ENCODE measurements at places on chromosomes 13 and 19. TPM values are rescaled to one million over a fixed set of nuclear protein-coding genes. Genes with fewer than 3 reads are reported as not detected.
A peak's percentile ranks its signal among the peaks of the same experiment; 100 is the strongest.

Gene RFPL4AL1
- not detected for total RNA-seq

- DNase-seq: no peak
Measured at GRCh38 chr13:92657565-92657964, 569.0 kb upstream of the GPC6 start.

GRCh38 chr19:41933693-41934426, 5.6 kb upstream of the ERFL start:
- DNase-seq: no peak

Gene GGN
- total RNA-seq: 1.4 TPM

GRCh38 chr19:1106841-1107660, 3.3 kb downstream of the GPX4 start:
- DNase-seq: no peak

DNA sequence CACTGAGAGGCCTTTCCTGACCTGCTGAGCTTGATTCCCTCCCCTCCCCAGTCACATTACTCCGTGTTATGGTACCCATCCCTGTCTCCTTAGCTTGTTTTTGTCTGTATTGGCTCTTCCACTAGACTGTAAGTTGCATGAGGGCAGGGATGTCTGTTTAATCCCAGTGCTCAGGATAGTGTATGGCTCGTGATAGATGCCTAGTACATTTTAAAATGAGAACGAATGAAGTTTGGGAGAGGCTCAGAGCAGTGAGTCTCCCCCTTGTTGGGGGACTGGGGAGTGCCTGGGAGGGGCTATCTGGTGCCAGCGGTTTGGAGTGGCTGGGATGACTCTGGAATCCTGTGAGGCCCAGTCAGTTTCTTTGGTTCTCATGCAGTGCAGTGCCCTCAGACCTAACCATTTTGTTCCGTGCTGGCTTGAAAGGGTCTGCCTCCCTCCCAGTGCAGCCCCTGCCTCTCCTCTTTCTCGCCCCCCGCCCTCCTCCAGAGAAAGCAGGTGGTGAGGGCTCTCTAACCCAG, 35.5 kb downstream of the ACTN4 start:
- DNase-seq: no peak

Gene ZNF564
- 5.7 TPM for total RNA-seq

Gene SYT3
- total RNA-seq: not detected

Gene POLR1D
- 75.6 TPM for total RNA-seq

- no peak for DNase-seq
Measured at GRCh38 chr19:7970716-7971448, 27.4 kb upstream of the TIMM44 start.

DNA sequence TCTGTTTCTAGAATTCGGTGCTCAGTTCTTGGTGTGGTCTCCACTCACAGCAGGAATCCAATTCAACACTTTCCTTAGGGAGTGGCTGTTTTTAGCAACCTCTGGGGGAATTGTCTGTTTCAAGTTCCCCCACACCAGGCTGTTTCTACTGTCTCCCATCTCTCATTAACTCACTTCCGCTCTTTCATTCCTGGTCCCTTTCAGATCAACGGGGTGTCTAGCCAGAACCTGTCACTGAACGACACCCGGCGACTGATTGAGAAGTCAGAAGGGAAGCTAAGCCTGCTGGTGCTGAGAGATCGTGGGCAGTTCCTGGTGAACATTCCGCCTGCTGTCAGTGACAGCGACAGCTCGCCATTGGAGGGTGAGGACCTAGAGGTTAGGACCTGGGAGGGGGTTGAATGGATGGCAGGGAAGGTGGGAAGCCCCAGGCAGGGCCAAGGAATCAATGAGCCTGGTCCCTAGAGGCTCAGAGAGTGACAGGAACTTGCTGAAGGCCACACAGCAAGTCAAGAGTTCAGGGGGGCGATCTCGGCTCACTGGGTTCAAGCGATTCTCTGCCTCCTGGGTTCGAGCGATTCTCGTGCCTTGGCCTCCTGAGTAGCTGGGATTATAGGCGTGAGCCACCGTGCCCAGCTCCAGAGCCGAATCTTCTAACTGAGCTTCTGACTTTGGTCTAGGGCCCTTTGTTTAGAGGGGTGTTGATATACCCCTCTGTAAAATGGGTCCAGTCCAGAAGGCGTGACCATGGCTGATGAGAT, 25.5 kb downstream of the TJP3 start:
- no peak for DNase-seq

Gene SLC10A2
- total RNA-seq: not detected

- DNase-seq: no peak
Measured at GRCh38 chr19:31413353-31413752, 64.1 kb upstream of the TSHZ3 start.

- no peak for DNase-seq
Measured at GRCh38 chr13:25244123-25244522, 43.2 kb downstream of the MTMR6 start.

Gene SIGLEC11
- total RNA-seq: not detected

Gene IGSF23
- not detected for total RNA-seq

Gene MBD3L2B
- total RNA-seq: not detected

Gene CEACAM4
- total RNA-seq: not detected

DNA sequence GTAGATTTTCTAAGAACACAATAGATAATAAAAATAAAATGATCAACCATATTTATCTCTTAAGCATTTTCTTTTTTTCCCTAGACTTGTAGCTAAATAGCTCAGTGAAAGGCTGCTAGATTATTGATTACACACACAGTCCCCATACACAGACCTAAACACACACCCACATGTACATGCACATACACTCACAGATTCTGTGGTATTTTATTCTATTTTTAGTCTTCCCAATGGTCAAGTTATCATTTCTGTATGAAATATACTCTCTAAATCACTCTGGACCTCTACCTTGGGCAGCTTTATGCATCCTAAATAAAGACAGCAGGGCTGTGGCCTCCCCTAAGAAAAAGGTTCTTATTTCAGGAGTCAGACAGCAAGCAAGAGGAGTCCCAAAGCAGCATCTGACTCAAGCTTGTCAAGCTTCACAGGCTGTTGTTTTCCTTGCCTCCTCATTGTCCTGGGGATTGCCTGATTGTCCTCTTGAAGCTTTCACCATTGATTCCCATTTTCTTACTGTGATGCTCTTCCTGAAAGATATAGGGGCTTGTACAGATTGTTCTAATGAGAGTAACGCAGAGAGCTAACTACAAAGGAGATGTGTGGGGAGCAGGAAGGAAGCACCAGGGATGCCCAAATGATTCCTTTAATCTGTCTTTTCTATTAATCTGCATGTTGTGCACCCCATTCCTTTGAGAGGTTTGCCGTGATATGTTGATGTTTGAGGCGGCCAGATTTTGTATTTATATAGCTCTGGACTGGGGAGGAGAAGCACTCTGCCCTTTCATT, 986.5 kb downstream of the PCDH17 start:
- DNase-seq: no peak

DNA sequence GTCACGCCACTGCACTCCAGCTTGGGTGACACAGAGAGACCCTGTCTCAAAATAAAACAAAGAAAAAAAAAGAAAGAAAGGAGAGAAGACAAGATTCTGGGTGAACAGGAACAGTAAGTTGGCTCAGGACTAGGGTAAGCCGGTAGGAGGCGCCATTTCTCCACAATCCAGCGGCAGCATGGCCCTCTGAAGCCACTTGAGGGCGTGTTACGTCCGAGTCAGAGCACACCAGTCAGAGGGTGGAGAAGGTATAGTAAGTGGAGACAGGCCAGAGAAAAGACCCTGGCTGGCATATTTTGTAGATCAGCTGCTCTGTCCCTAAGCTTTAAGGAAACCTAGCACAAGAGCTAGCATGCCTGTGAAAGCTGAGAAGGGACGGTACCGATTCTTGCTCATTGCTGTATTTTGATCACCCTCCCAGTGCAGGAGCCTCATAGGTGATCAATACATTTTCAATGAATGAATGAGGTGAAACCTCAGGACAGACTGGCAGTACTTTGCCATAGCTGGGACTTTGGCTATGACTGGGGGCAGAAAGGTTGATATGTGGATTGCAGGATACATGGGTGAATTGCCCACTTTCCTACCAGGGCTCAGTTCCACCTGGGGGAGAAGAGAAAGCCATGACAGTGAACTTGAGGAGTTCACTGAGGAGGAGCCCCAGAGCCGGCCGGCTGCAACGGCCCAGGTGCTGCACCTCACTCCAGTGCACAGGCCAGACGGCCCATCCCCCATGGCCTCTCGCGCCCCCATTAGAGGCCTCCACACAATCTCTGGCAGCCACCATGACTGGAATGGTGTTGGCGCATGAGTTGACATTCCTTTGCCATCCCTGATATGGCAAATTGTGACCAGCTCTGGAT, 23.5 kb downstream of the POU2F2 start:
- peak; percentile 78 for DNase-seq

Gene ZNF146
- 121 TPM for total RNA-seq

DNA sequence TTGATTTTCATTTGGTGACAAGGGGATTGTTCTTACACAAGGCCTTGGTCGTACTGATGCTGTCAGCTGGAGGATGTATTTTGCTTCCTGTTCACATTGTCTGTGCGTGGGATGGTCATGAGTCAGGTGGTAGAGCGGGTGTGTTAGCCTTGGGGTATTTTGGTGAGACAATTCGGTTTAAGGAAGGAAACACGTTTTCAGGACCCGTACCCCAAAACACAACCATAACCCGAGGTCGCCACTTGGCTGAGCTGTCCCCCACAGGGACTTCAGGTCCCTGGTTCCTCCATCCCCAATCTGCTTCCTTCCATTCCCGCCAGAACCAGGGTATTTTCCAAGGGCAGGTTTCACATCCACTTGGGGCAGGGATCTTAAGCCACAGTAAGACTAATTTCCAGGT, 15.0 kb downstream of the MYO9B start:
- DNase-seq: no peak

- DNase-seq: no peak
Measured at GRCh38 chr19:12703046-12703445, 6.6 kb upstream of the FBXW9 start.

Gene SLITRK5
- total RNA-seq: 0.08 TPM

DNA sequence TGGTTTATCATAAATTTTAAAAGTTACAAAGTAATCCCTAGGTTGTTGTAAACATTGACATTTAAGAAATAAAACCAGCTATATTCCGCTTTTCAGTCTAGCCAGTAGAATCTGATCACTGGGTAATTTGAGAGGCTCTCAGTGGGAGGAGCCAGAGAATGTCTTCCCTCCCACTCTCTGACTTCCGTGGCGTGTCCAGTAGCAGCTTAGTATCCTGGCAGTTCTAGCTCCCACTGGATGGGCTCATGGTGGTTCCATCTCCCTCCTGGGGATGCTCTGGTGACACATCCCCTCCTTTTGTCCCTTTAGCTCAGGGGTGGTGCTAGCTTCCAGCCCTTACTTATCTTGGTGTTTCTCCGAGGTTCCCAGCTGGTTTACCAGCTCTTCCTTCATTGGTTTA, 34.5 kb downstream of the MTUS2 start:
- DNase-seq: no peak

Gene DLL3
- 76.9 TPM for total RNA-seq

Gene CEACAM19
- total RNA-seq: 1.2 TPM

DNA sequence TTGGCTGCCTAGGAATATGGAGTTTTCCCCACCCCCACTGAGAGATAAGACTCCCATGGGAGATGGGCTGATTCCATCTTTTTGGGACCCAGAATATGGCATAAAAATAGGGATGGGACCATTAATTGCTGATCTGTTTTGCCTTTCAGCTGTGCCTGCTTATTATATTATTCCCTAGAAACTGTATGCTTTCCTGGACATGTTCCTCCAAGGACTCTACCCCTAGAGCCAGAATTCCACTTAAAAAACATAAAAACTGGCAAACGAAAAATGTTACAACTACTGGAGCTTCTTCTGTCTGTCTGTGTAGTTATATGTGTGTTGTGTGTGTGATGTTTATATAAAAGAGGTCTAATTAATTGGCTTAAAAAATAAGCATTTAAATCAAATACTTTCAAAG, 159.9 kb upstream of the PRR20A start:
- DNase-seq: no peak

DNA sequence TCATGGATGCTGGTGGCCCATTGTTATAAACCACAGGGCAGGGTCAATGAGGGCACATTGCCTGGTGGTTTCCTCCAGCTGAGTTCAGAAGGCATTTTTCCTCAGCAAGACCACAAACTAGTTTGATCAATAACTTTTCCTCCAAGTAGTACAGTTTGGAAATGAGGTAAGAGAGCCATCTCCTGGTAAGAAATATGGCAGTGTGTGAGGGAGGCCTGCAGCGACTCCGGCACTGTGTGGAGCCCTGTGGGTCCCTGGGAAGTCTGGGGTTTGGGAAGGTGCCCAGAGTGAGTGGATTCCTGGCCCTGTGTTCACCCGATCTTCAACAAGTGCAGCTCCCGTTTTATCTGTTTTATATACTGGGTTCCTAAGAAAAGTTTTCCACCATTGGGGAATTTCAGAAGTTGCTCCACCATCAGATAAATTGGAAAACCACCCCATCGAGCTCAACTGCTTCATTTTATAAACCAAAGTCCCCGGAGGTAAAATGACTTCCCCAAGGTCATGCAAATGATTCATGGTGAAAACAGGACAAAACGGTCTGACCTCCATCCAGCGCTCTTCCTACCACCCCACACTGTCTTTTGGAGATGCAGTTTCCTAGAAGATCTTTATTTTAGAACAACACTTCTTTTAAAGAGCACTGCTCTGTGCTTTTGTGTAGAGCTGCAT, 148.4 kb downstream of the KATNAL1 start:
- no peak for DNase-seq

GRCh38 chr19:35138305-35138892, at the start of gene FXYD1:
TSS of gene FXYD1 (plus strand) at chr19:35138824. CDS start at chr19:35140080, 1,256 bp downstream.
- DNase-seq: no peak

- no peak for DNase-seq
Measured at GRCh38 chr13:113929628-113930615, 44.0 kb downstream of the C13orf46 start.

Gene GARIN5A
- total RNA-seq: 2.0 TPM
